ENCODE measurements at places on chromosomes 3 and 15.

GRCh38 chr3:61922118-61922517 lies 360.7 kb downstream of the PTPRG start:
- DNase-seq = no peak

DNA sequence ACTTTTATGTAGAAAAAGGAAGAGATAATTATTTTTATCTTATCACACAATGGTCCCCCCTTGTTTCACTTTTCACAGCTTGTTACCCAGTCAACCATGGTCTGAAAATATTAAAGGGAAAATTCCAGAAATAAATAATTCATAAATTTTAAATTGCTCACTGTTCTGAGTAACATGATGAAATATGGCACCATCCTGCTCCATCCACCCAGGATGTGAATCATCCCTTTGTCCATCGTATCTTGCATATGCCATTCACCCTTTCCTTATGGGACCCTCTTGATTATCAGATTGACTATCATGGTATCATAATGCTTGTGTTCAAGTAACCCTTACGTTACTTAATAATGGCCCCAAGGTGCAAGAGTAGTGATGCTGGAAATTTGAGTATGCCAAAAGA lies 43.7 kb downstream of the ANKRD28 start:
- DNase-seq = no peak

DNA sequence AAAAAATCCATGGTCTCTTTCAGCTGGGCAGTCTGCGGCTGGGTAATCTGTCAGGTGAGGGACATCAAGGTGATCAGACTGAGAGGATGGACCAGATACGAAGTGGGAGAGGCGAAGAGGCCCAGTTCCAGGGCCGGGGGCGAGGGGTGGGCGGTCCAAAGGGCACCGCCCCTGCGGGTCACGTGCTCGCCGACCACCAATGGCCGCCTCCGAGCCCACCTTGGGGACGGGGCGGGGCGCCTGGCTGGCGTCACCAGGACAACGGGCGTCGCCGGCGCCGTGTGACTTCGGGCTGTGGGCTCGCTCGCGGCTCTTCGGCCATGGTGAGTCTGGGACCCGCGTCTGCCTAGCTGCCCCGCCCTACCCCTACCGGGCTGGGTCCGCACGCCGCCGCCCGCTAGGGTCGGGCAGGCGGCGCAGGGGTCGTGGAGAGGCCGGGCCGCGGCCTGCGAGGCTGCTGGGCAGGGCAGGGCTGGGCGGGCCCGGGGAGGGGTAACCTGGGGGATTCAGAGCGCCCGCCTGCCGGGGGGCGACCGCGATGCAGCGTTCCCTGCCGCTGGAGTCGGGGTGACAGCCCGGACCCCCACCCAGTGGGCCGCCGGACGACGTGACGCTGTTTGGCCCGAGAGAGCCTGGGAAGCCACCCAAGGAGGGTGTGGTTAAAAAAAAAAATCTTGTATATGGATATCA lies at the start of gene FBXL2:
Gene FBXL2, plus strand, starts transcription at position 250 of the 690 bp plus-strand sequence. Its CDS starts 71 bp downstream, at position 321.
- DNase-seq = peak; percentile 81

DNA sequence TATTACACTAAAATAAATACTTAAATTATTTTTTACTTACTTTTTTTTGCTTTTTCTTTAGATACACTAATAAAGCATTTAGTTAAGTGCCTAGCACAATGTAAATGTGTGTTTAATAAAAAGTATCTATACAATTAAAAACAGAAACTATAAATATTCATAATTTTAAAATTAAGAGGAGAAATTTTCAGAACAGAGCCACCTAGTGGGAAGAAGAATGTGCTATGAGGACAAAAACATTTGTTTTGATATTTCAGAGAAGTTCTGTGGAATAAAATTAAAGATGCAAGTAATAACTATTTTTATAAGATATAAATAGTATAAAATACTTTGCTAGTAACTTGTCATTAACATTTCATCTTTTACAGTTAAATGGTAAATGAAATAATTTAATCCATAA lies 33.6 kb upstream of the PLSCR5 start:
- no peak for DNase-seq

DNA sequence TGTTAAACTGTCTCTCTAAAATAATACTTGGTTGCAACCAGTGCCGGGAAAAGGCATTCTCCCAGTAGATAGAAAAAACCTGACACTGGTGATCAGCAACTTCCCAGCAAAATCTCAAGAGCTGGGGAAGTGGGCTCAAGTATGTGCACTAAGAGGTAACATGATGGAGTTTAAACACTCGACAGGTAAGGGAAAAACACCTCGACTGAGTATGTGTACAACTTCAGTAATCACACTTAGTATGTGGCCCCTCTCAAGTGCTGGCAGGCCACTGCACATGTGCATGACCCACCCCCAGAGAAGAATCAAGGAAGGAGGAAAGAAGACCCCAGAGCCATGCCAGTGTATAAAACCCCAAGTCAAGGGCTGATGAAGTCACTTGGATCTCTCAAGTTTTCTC lies 27.4 kb downstream of the SPESP1 start:
- DNase-seq = no peak

- DNase-seq = no peak
These were observed 134.1 kb downstream of the VPS8 start for GRCh38 chr3:184945886-184946625.

DNA sequence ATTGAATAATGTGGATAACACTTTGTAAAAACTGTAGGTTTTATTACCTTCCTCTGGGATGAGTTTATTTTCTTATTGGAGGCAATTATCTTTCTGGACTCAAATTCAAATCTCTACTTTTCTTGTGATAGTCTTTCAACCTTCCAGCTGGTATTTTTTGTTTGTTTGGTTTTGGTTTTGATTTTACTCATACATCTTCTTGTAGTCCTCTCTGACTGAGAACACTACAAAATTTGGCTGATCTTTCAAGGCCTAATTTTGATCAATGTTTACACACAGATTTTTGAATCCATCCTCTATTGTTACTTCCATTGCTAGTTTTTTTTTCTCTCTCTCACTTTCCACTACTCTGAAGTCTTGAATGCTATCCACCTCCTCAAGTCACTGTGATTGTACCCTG lies 303.8 kb upstream of the NECTIN3 start:
- DNase-seq = no peak

GRCh38 chr3:10248984-10249748 lies 907 bp downstream of the TATDN2 start:
- DNase-seq = no peak

DNA sequence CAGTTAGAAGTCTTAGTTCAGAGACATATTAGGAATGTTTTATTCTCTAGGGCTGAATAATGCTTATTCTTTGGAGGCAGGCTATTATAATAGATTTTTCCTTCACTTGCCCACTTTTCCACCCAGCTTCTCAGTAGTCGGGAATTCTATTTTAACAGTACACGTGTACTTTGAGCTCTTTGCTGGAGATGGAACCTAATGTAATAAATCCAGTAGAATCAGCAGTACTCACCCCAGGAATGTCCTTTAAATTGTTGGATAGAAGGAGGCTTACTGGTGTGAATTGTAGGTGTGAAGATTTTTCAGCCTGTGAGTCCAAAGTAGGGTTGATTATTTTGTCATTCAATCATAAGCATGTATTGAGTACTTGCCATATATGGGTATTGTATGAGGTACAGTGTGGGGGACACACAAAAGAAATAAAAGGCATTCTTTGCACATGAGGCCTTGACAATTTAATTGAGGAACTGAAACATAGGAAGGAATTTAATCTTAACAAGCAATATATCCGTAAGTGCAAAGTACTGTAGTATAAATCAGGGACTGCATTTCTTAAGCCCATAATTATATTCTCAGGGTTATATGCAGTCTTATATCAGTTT lies 29.5 kb upstream of the MGA start:
- DNase-seq = no peak

Measured in suprapubic skin (tissue), 4 donors.